ENCODE measurements at places on chromosomes 1 and 21. TPM values are rescaled to one million over a fixed set of nuclear protein-coding genes. Genes with fewer than 3 reads are reported as not detected.

DNA sequence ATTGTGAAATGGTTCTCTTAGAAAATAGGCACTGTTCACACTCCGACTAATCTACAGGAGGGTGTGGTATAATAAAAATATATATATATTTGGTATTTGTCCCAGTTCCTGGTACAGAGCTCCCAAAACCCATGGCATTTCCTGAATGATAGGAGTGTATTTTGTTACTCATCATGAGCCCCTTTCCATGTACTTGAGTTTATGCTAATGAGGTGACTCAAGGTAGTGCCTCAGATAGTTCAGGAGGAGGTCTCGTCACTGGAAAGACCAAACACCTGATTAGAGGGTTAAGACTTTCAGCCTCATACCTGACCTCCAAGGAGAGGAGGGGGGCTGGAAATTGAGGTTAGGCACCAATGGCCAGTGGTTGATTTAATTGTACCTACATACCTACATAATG, 57.9 kb downstream of the TTC3 start:
- DNase-seq, result no peak

The FMO2 gene
- 0.41 TPM for total RNA-seq

The CNKSR1 gene
- total RNA-seq, result 3.3 TPM

DNA sequence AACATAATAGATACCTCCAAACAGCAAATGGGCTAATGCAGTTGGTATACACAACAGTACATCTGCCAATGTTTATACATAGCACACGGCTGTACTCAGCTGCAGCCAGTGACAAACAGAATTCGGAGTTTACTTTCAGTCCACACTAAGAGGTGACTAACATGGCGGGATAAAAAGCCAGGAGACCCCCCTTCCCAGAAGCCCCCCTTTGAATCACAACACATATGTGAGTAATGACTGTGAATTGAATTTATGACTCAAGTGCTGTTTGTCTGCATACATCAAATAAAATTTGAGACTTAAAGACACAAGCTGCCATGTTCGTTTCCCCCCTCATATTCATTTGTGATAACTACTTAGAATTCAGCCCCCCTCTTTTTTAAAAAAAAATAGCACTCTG, 113.2 kb downstream of the RUNX1 start:
- DNase-seq, result no peak

GRCh38 chr1:45135316-45135715, 71.1 kb downstream of the ZSWIM5 start:
- DNase-seq, result no peak

GRCh38 chr1:211336161-211336560, 9.5 kb downstream of the TRAF5 start:
- no peak for DNase-seq

DNA sequence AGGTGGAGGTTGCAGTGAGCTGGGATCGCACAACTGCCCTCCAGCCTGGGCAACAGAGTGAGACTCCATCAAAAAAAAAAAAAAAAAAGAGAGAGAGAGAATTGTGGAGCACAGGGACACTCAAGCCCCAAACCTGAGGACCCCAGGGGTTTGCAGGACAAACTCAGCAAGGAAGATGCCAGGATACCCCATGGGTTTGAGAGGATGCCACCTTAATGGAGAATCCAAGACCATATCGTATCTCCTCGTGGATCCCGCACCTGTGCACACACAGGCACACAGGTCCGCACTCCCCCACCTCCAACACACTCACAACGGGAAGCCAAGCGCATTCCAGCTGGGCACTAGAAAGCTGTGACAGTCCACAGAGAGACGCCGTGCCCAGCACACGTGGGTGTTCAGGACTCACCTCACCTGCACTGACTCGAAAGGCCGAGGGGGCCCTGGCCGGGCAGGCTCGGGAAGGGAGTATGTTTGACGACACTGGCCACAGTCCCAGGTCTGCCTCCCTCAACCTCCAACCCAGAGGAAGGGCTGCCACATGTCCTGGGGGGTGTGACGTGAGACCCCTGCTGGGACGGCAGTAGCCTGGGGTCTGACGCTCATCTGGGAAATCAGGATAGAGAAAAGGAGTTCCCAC, 11.1 kb downstream of the CHD5 start:
- DNase-seq, result no peak

- DNase-seq, result no peak
These were observed 5.9 kb upstream of the SLC6A9 start for GRCh38 chr1:44037154-44037553.

The CR1 gene
- 0.41 TPM for total RNA-seq

DNA sequence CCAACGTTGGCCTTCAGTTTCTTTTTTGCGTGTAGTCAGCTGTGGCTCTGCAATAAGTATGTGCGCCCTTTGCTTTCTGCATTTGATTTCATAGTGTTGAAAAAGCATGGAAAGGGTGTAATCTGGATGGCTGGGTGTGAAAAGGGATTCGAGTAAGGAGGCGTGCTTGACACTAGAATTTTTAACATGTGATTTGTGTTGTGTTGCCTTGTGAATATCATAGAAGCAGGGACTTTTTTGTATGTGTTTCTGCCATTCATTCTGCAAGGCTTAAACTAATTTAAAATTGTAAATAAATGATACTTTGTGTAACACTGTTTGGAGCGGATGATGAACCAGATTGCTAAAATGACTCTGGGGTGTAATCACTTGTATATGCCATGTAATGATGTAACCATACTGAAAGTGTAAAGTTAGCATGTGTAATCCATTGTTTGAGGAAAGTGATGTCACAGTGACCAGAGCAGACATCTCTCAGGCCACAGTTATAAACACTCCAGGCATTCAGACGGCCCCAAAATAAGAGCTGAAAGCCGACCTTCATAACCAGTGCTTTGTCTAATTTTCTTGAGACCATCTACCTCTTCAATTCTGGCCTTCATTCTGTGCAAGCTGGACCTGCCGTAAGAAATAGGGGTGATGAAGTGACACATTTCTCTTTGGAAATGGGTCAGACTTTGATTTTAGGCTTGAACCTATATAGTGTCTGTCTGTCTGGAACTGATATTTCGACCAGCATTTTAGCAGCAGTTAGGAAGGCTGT, 618 bp downstream of the SH3BGR start:
- no peak for DNase-seq

GRCh38 chr21:23496729-23497128, 2110.6 kb downstream of the MRPL39 start:
- DNase-seq, result no peak

DNA sequence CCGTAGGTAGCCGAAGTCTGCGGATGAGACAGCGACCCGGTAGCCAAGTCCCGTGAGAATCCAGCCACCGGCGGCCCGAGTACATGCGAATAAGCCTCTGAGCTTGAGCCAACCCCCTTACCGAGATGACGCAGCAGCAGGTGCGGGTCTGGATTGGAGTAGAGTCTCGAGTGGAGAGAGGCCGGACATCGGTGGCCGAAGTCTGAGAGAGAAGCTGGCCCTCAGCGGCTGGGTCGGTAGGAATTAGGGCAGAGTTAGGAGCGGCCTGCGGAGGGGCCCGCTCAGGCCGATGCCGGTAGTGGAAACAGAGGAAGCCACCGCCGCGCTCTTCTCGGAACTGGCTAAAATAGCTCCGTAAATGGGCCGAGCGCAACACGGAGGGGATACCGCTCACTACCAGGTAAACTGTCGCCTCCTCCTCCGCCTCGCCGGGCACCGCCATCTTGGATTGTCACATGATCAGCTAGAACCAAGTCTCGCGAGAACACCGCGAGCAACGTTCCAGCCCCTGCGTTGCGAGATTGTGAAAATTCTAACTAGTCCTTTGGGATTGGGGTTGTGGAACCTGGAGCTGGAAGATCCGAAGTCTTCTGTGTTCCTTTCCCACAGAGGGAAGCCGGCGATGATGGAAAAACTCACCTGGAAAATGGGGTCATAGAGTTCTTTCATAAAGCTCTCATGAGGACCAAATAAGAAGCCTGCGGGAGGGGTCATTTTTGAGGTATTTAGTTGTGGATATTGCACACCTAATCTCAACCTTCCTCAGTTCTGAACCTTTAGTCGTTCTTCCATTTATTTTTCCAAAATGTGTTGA, at the start of gene GPATCH3:
Gene GPATCH3, minus strand, starts transcription at position 467 of the 814 bp plus-strand sequence. Its CDS starts 25 bp downstream, at position 442.
- DNase-seq, result peak; percentile 78

The LCE1D gene
- not detected for total RNA-seq

DNA sequence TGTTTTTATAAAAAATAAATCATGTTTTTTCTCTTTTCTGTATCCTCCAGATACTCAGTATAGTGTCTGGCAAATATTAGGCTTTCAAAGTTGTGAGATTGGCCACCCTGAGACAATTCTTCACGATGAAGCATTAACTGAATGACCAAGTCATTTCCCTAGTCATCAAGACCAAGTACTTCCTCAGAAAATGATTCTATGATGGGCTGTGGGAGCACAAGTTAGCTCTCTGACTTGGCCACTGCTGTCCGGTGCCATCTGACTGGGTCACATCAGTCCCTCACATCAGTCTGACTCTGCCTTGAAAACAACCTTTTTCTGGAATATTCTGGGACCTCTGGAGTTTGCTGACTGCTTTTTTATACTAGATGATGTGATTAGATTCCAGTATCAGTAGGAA, 13.5 kb upstream of the YRDC start:
- DNase-seq, result no peak

DNA sequence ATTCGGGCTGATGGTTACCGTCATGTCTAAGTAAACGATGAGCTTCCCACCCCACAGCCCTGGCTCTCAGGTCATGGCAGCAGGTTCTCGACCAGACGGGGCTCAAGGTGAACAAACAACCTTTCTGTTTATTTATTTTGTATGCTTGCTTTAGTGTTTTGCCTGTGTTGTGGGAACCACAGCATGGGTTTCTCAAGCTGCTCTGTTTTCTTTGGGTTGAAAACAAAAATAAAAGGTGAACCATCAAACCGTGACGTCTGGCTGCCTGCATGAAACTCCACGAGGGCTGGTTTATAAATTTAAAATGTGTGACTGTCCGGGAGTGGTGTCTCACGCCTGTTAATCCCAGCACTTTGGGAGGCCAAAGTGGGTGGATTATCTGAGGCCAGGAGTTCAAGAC, 28.0 kb downstream of the TMEM51 start:
- DNase-seq, result no peak

DNA sequence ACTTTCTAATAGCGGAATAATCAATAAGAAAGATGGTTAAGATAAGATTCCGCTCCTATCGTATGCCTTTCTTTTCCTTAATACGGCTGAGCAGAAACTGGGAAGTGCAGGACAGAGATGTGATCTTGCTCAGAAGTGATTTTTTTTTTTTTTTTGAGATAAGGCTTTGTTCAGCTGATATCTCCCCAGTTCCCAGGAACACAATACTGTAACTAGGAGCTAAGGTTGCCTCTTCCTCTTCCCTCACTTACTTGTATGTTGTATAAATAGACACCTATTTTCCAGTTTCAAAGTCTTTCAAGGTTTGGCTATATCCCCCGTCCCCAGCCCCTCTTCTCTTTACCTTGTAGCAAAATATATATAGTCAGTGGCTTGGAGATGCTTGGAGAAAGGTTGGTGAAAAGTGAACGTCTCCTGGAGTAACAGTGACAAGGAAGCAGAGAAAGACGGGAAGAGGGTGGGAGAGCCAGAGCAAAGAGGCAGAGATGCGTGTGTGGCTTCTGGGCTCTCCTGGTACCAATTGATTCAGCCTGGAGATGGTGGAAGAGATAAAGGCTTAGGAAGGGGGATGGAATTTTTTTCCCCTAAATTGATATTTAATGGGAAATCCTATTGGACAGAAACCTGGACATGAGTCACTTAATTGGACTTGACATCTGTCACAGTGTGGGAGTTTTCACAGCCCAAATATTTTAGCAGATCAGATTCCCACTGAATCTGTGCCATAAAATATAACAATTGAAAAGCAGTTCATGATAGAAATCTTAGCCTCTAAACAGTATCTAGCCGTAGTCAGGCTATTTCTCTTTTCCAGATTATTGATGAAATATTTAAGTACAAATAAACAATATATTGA, at the start of gene NHLH2:
Gene NHLH2, minus strand, starts transcription at position 522 of the 856 bp plus-strand sequence. CDS start 2,754 bp downstream, outside the sequence.
- DNase-seq, result no peak

DNA sequence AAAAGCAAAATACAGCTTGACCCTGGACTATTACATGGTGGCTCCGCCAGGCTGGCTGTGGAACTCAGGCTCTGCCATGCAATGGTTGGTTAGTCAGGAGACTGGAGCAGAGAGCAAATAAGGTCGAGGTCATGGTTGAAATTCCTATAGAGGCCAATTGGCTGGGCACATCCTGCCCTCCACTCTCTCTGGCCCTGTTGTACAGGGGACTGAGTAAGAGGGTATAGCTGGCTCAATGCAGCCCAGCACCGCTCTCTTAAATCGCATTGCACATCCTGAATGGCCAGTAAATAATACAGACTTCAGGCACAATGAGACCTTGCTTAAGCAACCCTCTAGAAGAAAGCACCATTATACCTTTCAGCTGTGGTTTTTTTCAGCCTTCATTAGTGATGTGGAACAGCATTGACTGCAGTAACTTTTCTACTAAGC, 59.3 kb upstream of the PPP2R5A start:
- no peak for DNase-seq

- DNase-seq, result no peak
These were observed 36.7 kb upstream of the MTF2 start for GRCh38 chr1:93042187-93043056.

- no peak for DNase-seq
These were observed 43.2 kb downstream of the ELK4 start for GRCh38 chr1:205588636-205589035.

DNA sequence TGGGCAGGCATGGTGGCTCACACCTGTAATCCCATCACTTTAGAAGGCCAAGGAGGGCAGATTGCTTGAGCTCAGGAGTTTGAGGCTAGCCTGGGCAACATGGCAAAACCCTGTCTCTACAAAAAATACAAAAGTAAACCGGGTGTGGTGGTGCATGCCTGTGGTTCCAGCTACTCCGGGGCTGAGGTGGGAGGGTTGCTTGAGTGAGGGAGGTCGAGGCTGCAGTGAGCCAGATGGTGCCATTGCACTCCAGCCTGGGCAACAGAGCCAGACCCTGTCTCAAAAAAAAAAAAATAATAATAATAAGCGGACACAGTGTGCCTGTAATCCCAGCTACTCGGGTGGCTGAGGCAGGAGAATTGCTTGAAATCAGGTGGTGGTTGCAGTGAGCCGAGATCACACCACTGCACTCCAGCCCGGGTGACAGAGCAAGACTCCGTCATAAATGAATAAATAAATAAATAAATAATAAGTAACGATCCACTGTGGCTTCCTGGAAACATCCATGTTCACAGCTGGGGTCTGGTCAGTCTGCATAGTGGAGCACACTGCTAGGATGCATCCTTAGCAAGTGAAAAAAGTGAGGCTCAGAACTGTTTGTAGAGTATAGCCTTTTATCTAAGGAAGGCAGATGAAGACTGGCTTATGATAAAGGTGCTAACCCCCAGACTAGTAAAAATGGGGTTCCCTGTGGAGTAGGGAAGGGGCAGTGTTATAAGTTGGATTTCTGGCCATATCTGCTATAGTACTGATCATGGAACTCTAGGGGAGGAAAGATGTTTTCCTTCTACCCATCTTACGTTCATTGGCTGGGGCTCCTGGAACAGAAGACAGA, 15.7 kb downstream of the PKNOX1 start:
- DNase-seq, result no peak

GRCh38 chr1:77543822-77544448, 138.5 kb downstream of the ZZZ3 start:
- DNase-seq, result no peak

Measured in frontal cortex (tissue), 4 donors.